ENCODE measurements at places on chromosomes 2 and 18. TPM values are rescaled to one million over a fixed set of nuclear protein-coding genes. Genes with fewer than 3 reads are reported as not detected.
A peak's percentile ranks its signal among the peaks of the same experiment; 100 is the strongest.

GRCh38 chr2:240820607-240821428 is 799 bp upstream of the KIF1A start:
- DNase-seq = no peak

GRCh38 chr2:43028188-43028587 is 198.2 kb downstream of the ZFP36L2 start:
- no peak for DNase-seq

DNA sequence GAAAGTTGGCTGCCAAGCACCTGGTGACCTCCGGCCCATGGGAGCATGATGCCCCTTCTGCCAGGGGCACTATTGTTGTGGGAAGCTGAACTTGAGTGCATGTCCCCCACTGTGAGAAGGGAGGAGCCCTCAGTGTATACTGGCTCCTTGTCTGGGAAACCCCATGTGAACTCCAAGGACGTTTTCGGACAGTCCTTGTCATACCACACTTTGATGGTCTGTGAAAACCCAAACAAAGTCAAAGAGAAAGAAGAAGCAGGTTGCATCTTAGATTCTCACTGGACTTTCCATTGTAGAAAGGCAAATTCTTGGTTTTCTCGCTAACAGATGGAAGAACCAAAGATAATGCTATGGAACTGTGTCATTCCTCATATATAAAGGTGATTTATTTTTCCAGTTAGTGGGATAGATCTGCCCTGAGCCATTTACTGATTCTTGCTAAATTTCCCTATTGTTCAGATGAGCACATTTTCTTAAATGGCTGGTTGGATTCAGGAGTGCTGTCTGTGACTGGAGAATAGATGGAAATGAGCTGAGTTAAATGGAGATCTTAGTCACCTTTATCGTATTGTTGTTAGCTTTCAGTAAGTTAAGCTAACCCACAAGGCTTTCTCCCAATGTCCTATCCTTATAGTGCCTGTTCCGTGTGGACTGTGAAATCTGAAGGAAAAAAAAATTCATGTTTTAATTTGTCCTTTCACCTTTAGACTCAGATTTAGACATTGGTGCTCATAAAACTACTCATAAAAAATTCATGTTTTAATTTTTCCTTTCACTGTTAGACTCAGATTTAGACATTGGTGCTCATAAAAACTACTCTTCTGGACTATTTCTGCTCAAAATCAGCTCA is 166.6 kb downstream of the ACTR3 start:
- DNase-seq = no peak

- peak; percentile 96 for DNase-seq
Measured at GRCh38 chr2:45024600-45025291, 15.5 kb upstream of the SIX2 start.

CAPN13 gene
- not detected for total RNA-seq

DNA sequence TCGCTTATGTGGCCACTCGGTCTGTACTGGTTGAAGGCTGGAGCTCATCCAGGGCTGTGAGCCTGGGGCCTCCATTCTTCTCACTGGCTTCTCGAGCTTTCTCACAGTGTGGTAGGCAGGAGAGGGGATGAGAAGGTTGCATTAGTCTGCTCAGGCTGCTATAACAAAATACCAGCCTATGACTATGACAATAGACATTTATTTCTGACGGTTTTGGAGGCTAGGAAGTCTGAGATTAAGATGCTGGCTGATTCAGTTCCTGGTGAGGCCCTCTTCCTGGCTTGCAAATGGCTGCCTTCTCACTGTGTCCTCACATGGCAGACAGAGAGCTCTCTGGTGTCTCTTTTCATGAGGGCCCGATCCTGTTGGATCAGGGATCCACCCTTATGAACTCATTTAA is 6.2 kb upstream of the STK25 start:
- no peak for DNase-seq

Data from MCF 10A (cell line).